ENCODE measurements at places on chromosomes 2 and 18.

DNA sequence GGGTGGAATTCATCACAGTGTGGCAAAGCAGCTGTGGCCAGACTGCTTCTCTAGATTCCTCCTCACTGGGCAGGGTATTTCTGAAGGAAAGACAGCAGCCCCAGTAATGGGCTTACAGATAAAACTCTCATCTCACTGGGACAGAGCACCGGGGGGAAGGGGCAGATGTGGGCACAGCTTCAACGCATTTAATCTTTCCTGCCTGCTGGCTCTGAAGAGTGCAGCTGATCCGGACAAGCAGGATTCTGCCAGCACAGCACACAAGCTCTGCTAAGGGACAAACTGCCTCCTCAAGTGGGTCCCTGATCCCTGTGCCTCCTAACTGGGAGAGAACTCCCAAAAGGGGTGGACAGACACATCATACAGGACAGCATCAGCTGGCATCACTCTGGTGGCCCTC, 779.9 kb upstream of the CNTNAP5 start:
- DNase-seq = no peak

DNA sequence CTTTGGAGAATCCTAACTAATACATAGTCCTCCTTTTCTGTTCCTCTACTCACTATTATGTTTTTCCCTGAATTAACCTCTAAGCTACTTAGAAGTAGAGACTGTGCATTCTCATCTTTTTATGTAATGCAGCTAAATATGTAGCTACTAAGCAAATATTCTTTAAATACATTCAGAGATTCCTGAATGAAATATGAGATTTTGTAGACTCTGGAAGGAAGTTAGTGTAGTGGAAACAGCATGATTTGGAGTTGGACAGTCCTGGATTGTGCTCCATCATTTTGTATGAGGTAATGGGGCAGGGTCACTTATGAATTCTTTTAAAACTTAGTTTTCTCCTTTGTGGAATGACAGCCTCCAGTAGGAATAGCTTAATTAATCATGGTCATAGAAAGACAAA, 24.7 kb upstream of the NT5C1B start:
- DNase-seq = no peak

GRCh38 chr2:240809276-240809675, 10.7 kb downstream of the KIF1A start:
- no peak for DNase-seq

GRCh38 chr2:26414311-26414710, 12.6 kb downstream of the DRC1 start:
- no peak for DNase-seq

DNA sequence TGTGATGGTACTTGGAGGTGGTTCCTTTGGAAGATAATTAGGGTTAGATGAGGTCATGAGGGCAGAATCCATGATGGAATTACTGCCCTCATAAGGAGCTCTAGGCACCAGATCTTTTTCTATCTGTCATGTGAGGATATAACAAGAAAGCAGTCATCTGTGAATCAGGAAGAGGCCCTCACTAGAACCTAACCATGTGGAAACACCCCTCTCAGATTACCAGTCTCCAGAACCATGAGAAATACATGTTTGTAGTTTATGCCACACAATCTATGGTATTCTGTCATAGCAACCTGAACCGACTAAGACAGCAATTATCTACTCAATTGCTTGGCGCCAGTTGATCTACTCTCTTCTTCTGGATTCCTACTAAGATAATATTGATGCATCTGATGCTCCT, 2.4 kb upstream of the SERPINB10 start:
- no peak for DNase-seq

GRCh38 chr2:218317303-218317630, 25.0 kb upstream of the TMBIM1 start:
- DNase-seq = no peak

- DNase-seq = no peak
Measured at GRCh38 chr2:198144660-198145059, 340.3 kb downstream of the PLCL1 start.

GRCh38 chr2:84478867-84479266, 19.8 kb upstream of the SUCLG1 start:
- no peak for DNase-seq

- no peak for DNase-seq
Measured at GRCh38 chr2:60154142-60154541, 399.3 kb downstream of the BCL11A start.

- DNase-seq = peak; percentile 98
Measured at GRCh38 chr2:54723131-54723995, at the start of gene EML6. TSS of gene EML6 (plus strand) at chr2:54723662. CDS start at chr2:54725062, 1,400 bp downstream.

DNA sequence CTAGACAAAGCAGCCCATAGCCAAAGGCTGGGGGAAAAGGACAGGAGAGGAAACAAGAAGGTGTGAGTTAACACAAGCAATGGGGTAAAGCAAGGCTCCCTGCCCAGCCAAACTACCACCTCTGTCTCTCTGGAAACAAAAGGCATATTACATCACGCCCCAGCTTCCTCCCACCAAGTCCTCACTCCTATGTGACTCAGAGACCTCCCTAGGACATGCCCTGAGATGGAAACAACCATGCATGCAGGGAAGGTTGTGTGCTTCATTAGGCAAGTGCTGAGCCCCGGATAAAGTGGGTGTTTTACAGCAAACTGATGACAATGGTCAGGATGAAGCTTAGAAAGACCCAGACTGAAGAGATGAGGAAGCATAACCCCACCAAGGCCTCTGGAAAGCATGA, 9.0 kb upstream of the ATRAID start:
- DNase-seq = no peak

DNA sequence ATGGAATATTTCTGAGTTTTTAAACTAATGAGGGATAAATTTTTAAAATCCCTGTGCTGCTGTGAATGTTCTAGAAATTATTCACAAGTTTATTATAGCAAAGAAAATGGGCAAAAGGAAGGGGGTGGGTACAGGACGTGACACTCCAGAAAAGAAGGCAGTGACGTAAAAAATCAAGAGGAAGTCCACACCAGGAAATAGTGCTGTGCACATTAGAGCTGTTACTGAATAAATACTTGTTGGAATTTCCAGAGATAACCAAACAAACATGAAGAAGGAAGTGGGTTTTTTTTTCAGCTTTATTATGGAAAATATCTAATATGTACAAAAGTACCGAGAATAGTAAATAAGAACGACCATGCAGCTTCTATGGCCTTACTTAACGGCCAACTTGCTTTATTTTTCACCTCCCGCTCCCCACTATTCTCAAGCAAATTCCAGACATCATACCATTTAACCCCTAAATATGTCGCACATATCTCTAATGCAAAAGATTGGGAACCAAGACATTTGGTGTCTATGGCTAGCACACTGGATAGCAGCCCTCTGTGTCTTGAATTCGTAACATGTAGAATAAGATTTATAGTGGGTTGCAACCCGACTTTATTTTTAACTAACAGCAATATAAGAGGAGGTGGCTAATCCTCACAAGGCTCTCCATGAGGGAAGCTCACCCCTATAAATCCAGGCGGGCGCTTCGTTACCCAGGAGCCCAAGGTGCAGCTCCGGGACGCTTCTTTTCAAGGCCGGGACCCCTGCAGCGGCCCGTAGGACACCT, 580 bp upstream of the NDUFV2 start:
- DNase-seq = no peak

GRCh38 chr2:170563401-170563800, 151.7 kb upstream of the SP5 start:
- DNase-seq = no peak

GRCh38 chr2:238149841-238150572, 8.8 kb upstream of the ERFE start:
- peak; percentile 70 for DNase-seq

DNA sequence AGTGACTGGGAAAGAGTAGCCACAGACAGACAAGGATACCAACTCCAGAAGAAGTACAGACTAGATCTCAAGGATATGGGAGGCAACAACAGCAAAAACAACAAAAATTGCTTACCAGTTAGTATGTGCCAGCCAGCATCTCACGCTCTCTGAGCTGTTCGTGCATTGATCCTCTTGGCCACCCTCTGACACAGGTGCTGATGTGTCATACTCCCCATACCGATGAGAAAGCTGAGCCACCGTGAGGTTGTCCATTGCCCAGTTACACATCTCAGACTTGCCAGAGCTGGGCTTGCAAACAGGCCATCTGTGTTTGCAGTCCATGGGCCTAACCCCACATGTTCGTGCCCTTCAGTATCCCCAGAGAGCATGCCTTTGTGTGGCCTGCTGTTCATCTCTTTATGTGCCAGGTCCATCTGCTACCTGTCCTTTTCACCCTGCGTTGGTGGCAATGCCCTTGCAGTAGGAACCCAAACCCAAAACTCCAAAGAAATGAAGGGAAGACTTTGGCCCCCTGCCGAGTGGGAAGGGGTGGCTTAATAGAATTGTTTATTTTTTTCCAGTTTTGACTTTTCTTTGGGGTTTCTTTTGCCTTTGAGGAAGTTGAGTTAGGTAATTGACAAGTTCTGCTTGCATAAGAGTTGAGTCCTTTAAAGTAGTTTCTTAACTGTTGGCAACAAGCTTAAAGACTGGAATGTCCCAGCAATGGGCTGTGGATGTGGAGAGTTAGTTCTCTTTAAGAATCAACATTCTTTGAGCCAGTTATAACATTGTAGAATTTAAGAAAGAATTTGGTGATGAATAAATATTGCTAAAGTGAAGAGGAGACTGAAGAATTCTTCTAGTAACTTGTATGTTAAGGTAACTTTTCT, 46.7 kb downstream of the LYPD6B start:
- no peak for DNase-seq

GRCh38 chr2:85644909-85645308, 23.1 kb downstream of the SFTPB start:
- DNase-seq = no peak

DNA sequence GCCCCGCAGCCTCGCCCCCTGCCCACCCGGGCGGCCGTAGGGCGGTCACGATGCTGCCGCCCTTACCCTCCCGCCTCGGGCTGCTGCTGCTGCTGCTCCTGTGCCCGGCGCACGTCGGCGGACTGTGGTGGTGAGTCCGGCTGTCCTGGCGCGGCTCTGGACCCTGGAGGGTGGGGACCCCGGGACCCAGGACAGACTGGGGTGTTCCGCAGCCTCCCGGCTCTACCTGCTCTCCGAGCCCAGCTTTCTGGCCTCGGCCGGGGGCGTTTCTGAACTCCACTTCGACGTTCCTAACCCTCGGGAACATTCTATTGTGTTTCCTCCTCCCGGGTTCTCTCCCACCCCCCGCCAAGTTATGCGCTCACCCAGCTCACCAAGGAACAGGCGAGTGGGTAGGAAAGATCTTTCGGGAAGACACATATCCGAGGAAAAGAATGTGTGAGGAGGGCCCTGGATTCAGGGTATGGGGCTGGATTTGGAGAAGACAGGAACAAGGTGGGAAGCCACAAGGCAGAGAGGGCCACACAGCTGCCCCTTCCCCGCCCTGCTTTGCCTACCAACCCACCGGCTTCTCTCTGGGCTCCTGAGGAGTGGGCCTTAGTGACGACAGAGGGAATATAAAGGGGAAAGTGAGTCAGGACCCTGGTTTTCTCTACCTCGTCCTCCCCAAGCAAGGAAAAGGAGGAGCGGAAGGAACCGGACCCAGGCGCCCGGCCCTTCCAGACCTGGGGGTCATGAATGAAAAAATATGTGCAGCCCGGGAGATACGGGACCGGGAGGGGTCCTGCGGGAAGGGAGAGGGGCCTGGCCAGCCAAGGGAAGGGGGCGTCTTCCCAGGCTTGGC, 605 bp downstream of the WNT6 start:
- no peak for DNase-seq

GRCh38 chr2:181785691-181786344, 105.5 kb upstream of the NEUROD1 start:
- no peak for DNase-seq

GRCh38 chr18:37419315-37419714, 146.3 kb downstream of the CELF4 start:
- no peak for DNase-seq

- DNase-seq = no peak
Measured at GRCh38 chr2:113157897-113158753, 15.6 kb upstream of the PSD4 start.

DNA sequence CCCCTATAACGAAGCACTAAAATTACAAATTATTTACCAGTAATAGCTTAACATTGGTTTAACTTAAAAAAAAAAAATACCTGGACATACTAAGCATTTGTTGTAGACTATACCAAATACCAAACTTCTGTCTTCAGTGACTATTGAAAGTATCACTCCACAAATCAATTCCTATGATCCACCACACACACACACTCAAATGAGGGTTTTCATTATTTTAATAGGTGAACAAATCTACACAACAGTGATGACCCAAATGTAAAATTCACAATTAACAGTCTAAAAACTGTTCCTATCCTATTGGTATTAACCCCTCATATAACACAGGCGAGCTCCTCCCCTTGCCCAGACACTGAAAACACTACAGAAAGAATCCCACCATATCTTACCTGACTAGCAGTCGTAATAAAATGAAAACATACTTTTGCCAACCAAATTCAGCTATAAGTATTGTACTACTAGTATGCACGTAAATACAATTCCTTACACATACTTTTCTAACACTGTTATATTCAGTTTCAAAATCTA, 2.5 kb downstream of the SP3 start:
- no peak for DNase-seq

- no peak for DNase-seq
Measured at GRCh38 chr18:54157646-54158385, 66.7 kb downstream of the MBD2 start.

- no peak for DNase-seq
Measured at GRCh38 chr18:8402237-8402636, 207.0 kb upstream of the RAB12 start.

DNA sequence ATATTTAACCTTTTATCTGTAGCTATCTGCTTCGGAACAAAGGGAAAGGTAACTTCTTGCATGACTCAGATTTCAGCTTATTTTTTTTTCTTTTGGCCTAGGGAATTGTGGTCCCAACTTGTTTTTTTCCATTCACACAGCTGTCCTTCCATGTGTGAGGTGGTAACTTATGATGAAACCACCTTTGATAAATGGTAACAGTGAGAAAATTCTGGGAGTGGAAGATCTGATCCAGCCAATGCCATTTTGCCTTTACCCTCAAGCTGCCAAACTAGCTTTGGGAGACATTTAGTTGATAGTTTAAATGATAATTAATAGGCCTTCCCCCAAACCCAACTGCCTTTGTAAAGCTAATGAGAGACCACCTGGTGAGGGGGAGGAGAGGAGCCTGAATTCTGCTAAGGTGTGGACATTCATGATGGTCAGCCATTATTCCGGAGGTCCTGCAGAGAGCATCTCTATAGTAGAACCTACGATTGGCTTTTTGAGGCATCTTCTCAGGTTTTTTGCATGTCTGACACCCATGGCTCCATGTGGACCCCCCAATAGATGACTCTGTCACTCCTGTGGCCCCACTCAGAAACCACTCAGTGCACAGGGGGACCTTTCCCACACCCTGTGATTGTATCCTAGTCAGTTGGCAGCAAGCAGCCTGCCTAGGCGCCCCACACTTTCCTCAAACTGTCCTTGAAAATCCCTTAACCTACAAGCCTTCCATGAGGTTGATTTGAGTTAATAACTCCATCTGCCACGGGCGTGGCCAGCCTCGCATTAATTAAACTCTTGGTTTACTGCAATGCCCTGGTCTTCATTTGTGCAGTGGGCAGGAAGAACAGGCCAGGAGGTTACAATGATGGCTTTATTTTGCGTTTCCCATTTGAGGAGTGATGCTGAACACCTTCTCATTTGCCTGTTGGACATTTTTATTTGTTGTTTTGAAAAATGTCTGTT, 263.5 kb upstream of the PXDN start:
- DNase-seq = no peak

GRCh38 chr2:68309426-68309825, 10.3 kb downstream of the CNRIP1 start:
- no peak for DNase-seq

- DNase-seq = no peak
Measured at GRCh38 chr2:200658278-200658864, 72.6 kb downstream of the AOX1 start.

- DNase-seq = no peak
Measured at GRCh38 chr18:44842588-44843412, 162.1 kb downstream of the SETBP1 start.

GRCh38 chr2:235330775-235331451, 162.9 kb upstream of the AGAP1 start:
- no peak for DNase-seq

Data from left hindlimb (tissue), 1 donor.